ENCODE measurements at places on chromosomes 7 and 10.

GRCh38 chr10:74766501-74766900 lies 59.9 kb upstream of the KAT6B start:
- DNase-seq, result no peak

DNA sequence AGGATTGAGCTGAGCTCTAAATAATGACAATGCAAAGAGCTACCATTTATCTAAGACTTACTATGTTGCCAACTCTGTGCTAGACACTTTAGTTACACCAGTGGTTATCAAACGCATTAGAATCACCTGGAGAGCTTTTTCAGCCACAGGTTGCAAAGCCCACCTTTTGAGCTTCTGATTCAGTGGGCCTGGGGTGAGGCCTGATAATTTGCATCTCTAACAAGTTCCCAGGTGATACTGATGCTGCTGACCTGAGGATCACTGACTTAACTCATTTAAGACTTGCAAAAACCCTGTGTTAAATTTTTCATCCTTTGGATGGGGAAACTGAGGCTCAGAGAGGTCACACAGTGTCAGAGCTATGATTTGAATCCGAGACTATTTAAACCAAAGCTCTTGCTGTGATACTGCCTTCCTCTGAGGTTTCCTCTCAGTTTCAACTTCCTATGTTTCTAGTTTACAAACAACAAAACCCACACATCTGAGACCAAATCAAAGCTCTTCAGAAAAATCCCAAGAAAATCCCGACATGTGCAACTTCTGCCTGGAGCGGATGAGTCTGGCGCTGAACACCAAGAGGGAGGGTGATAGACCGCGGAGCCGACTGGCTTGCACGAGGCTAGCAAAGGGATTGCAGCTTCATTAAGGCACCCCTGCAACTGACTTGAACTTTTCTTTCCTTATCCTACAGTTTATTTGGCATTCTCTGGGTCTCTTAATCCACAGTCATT lies 124.9 kb downstream of the CYP26A1 start:
- peak; percentile 84 for DNase-seq

DNA sequence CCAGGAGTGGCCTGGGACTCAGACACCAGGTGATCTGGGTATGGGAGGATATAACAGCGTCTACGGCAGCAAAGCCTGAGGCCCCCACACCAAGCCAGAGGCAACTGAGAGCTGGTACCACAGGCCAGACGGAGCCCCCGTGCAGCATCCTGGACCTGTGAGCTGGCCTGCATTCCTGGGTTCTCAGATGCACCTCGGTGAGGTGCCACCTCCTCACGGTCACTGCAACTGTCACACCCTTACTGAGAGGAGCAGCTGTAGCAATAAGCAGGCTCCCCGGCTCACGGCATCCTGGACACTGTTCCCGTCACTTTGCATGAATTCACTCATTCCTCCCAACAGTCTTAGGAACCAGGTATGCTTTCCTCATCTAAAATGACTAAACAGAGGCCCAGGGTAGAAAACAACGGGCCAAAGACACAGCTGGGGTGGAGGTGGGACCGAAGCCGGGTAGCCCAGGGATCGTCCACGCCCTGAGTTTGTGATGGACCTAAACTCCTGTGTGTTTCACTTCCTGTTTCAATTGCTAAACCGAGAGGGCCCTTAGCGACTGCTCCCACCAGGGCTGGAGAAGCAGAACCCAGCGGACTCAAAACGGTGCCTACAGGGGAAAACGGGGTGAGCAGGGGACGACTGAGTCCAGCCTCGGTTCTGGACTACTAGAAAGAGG lies 98.7 kb downstream of the CTBP2 start:
- no peak for DNase-seq

- peak; percentile 72 for DNase-seq
Measured at GRCh38 chr7:801940-802381, 30.3 kb upstream of the SUN1 start.

GRCh38 chr10:115829521-115830205 lies 443.3 kb downstream of the GFRA1 start:
- peak; percentile 88 for DNase-seq

All from muscle of leg (tissue), 16 donors.